LoVo (cell line): ENCODE measurements at places on chromosomes 5 and 9.

GRCh38 chr5:122736086-122736845 lies 38.6 kb upstream of the SNX2 start:
- DNase-seq = no peak

DNA sequence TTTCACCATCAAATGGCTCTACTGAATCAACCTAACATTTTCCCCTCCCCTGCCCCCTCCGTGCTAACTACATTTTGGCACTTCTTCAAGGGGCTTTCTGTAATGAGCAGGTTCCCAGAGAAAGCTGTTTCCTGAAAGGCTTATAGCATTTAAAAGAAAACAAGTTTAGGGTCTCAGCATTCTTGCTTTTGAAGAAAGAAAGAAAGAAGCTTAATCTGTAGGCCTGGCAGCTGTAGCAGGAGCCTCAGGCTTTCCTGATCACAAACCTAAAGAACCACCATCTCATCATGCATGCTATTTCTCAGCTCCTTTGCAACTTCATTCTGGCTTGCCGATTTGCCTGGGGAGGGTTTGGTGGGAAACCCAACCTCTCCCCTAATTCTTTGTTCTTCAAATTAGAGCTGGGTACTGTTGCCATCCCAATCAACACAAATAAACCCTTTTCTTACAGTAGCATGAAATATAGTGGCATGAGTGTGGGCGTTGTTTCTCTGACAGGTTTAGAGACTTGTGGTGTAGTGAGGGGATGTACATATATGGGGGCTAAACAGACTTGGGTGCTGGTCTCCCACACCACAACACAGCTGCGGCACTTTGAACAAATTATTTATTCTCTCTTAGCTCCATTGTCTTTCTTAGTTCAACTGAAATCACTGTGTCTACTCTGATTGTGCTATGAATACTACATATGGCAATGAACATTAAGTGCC lies 160.5 kb upstream of the TNC start:
- no peak for DNase-seq

DNA sequence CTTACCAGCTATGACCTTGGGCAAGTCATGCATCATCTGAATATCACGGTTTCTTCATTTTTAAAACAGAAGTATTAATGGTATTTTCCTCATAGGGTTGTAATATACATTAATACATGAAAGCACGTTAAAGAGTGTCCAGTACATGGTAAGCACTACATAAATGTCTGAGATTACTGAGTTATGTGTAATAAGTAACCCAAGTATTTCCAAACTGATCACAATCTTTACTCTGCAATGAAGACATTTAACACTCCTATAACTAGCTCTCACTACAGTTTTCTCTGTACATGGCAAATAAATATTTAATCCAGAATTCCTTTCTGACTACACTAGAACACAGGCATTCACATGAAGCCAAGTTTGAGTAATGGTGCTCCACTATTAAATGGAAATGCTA lies 4.0 kb downstream of the GLDC start:
- DNase-seq = no peak

DNA sequence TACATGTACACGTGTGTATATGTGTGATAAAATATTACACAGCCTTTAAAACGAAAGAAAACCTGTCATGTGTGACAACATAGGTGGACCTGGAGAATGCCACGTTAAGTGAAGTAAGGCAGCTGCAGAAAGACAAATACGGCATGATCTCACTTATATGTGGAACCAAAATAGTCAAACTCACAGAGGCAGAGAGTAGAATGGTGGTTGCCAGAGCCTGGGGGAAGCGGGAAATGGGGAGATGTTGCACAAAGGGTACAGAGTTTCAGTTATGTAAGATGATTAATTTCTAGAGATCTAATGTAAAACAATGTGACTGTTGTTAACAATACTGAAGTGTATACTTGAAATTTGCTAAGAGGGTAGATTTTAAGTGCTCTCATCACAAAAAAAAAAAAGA lies 34.8 kb downstream of the ADAMTS12 start:
- no peak for DNase-seq

GRCh38 chr9:88973281-88974045 lies 17.8 kb upstream of the S1PR3 start:
- DNase-seq = no peak

DNA sequence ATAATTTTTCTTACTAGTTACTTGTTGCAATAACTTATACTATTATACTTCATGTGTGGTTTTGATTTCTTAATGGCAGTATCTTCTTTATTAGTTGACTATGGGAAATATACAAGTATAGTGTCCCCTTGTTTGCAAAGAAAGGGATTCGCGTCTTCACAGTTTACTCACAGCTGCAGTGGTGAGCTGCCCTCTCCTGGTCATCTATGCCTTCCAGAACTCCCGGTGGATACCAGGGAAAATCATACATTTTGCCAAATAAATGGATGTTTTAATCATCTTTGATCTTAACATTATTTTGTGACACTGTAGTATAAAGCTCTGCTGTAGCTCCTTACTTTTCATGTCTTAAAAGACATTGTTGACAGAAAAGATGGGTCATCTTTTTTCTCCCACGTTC lies 142.0 kb downstream of the ZCCHC7 start:
- no peak for DNase-seq

- DNase-seq = no peak
Observed at GRCh38 chr9:107688728-107689127, 199.2 kb upstream of the KLF4 start.
